Mesothelial cell of epicardium (in vitro differentiated cells): ENCODE measurements at places on chromosomes 11 and 22.

GRCh38 chr11:19844806-19845205, 132.2 kb downstream of the NAV2 start:
- no peak overlapping the region for H3K4me3 ChIP-seq

GRCh38 chr22:45846952-45847351, 130.0 kb downstream of the WNT7B start:
- H3K4me3 ChIP-seq: no peak overlapping the region
- peaks cover 11% of the 10 kb centered on the region for H3K4me1 ChIP-seq
- H3K27ac ChIP-seq: no peak overlapping the region
- peaks cover 50% of the 10 kb centered on the region for H3K36me3 ChIP-seq

DNA sequence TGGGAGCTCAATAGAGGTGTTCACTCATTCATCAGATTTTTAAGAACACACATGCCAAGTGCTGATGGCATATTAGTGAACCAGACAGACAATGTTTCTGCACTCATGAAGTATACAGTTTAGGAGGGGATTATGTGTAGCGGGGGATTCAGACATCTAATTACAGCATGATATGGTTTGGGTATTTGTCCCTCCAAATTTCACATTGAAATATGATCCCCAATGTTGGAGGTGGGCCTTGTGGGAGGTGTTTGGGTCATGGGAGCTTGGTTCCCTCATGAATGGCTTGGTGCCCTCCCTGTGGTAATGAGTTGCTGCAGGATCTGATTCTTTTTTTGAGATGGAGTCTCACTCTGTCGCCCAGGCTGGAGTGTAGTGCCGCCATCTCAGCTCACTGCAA, 8.9 kb upstream of the RAB3IL1 start:
- no peak for DNase-seq
- no peak overlapping the region for H3K4me3 ChIP-seq
- peaks cover 35% of the 10 kb centered on the region for H3K4me1 ChIP-seq
- no peaks in the 10 kb centered on the region for H3K36me3 ChIP-seq
- H3K27me3 ChIP-seq: peaks cover 1% of the 10 kb centered on the region

DNA sequence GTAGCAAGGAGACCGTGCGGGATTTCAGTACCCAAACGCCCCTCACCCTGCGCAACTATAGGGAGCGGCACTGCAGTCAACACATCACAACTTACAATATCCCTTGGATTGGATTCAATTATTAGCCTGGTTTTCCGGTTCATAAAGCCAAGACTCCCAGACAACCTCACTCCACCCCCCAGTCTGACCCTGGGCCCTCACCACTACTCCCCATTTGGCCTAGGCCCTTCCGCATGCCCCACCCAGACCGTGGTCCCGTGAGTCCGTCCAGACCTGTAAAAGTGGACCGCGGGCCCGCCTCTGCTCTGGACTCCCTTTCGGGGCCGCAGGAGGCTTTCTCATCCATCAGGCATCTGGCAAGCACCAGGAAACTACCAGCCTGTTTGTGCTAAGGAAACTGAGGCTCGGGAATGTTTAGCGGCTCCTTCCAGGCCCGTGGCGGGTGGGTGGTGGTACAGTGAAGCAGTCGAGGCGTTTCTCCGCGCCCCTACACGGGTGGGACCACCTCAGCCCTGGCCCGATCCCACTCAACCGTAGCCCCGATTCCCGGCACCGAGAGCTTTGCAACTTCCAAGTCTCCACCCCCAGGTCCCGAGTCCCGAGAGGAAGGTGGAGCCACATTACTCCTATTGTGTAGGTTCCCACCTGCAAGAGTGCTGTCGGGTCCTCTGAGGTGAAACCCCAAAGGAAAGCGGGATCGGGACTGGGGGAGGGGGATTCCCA, 679 bp upstream of the DPP3 start:
- peak overlapping the region; percentile 97 for H3K27ac ChIP-seq
- H3K27me3 ChIP-seq: no peaks in the 10 kb centered on the region
- no peaks in the 10 kb centered on the region for H3K36me3 ChIP-seq

DNA sequence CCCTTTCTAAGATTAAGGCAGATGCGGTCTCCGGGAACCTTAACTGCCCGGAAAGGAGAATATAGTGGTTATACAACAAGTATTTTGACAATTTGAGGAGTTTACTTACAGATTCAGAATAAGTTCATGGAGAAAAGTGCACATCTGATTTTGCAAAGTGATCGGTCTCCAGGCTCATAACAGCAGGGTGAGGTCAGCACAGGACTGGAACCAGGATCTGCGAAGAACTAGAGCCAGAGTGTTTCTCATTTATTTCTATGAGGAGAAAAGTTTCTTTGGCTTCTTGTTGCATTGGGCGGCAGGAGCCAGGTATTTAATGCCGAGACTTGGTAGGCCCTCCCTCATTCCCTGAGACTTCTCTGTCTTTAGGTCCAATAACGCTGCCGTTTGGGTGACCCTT, 3.7 kb downstream of the ADAMTS15 start:
- H3K27me3 ChIP-seq: peaks cover 36% of the 10 kb centered on the region
- DNase-seq: no peak
- H3K4me3 ChIP-seq: no peak overlapping the region

- DNase-seq: no peak
- H3K27ac ChIP-seq: no peak overlapping the region
- no peaks in the 10 kb centered on the region for H3K36me3 ChIP-seq
- H3K4me3 ChIP-seq: no peak overlapping the region
- H3K27me3 ChIP-seq: peaks cover 12% of the 10 kb centered on the region
- H3K4me1 ChIP-seq: peaks cover 25% of the 10 kb centered on the region
Observed at GRCh38 chr22:20636075-20636812, 128.8 kb downstream of the MED15 start.

GRCh38 chr11:34267417-34267816, 90.4 kb downstream of the ABTB2 start:
- no peak for DNase-seq
- H3K27me3 ChIP-seq: no peaks in the 10 kb centered on the region
- H3K4me3 ChIP-seq: no peak overlapping the region
- H3K27ac ChIP-seq: peak overlapping the region; percentile 39
- peaks cover 23% of the 10 kb centered on the region for H3K4me1 ChIP-seq

GRCh38 chr11:86115542-86116385, 46.9 kb upstream of the PICALM start:
- H3K27me3 ChIP-seq: peaks cover 2% of the 10 kb centered on the region
- H3K36me3 ChIP-seq: no peaks in the 10 kb centered on the region
- DNase-seq: no peak
- H3K4me1 ChIP-seq: peaks cover 11% of the 10 kb centered on the region
- H3K27ac ChIP-seq: no peak overlapping the region
- no peak overlapping the region for H3K4me3 ChIP-seq

DNA sequence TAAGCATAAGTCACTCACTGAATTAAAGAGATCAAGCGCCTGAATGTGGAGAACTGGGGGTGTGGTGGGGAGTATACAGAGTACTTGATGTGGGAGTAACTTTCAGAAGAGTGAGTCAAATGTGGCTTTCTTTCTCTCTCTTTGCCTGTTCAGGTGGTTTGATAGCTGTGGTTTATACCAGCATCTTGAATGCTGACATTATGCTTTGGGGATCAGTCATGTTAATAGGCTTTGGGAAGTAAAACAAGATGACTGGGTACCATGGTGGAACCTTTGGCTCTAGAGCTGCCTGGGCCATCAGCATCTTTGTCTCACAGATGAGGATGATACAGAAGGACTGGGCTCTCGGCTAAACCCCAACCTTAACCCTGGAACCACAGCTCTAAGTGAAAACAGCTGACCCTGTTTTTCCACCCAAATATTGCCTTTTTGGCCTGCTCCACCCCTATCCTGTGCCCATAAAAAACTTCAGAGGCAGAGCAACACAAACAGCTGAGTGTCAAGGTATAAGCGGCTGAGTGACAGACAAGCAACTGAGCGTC, 58.2 kb upstream of the GNAZ start:
- no peak overlapping the region for H3K4me3 ChIP-seq
- no peaks in the 10 kb centered on the region for H3K4me1 ChIP-seq
- no peak overlapping the region for H3K27ac ChIP-seq
- H3K27me3 ChIP-seq: peaks cover 35% of the 10 kb centered on the region
- DNase-seq: no peak
- no peaks in the 10 kb centered on the region for H3K36me3 ChIP-seq

DNA sequence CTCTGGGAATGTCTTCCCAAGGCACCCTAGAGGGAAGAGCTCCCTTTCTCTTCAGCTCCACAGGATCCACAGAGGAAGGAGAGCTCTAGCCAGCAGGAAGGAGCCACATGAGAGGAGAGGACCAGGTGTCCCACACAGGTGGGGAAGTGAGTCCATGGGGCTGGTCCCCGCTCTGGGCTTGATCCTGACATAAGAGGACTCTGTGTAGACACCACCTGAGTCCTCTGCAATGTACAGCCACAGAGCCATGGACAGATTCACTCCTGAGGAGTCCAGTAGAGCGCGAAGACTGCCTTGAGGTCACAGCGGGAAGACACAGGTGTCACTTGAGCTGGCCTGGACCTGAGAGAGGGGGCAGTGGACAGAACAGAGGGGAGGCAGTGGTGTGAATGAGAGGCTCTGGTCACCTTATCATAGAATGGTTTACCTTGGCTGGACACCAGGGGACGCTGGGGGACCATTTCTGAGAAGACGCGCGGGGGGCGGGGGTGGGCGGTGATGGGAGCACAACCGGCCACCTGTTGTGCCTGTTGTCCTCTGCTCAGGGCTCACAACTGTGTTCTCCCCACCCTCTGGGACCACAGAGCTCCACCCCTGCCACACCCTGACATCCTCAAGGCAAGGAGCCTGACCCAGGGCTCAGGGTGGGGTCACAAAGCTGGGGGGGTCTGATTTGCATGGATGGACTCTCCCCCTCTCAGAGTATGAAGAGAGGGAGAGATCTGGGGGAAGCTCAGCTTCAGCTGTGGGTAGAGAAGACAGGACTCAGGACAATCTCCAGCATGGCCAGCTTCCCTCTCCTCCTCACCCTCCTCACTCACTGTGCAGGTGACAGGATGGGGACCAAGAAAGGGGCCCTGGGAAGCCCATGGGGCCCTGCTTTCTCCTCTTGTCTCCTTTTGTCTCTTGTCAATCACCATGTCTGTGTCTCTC, 128.2 kb downstream of the ZNF280B start:
- DNase-seq: no peak
- no peak overlapping the region for H3K4me3 ChIP-seq
- H3K27ac ChIP-seq: no peak overlapping the region
- peaks cover 94% of the 10 kb centered on the region for H3K27me3 ChIP-seq

DNA sequence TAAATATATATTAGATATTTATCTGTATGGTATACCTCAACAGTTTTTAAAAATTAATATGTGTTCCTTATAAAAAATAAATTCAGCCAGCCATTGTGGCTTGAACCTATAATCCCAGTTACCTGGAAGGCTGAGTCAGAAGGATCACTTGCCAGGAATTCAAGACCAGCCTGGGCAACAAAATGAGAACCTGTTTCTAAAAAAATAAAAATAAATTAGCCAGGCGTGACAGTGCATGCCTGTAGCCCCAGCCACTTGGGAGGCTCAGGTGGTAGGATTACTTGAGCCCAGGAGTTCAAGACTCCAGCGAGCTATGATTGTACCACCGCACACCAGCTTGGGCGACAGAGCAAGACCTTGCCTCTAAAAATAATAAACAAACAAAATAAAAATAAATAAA, 54.9 kb downstream of the PHF21A start:
- H3K4me3 ChIP-seq: no peak overlapping the region
- H3K27ac ChIP-seq: no peak overlapping the region
- H3K36me3 ChIP-seq: peaks cover 28% of the 10 kb centered on the region
- no peaks in the 10 kb centered on the region for H3K27me3 ChIP-seq

GRCh38 chr11:19714022-19714386, 1.4 kb downstream of the NAV2 start:
- peak overlapping the region; percentile 67 for H3K4me3 ChIP-seq
- H3K27ac ChIP-seq: peak overlapping the region; percentile 36
- DNase-seq: no peak

DNA sequence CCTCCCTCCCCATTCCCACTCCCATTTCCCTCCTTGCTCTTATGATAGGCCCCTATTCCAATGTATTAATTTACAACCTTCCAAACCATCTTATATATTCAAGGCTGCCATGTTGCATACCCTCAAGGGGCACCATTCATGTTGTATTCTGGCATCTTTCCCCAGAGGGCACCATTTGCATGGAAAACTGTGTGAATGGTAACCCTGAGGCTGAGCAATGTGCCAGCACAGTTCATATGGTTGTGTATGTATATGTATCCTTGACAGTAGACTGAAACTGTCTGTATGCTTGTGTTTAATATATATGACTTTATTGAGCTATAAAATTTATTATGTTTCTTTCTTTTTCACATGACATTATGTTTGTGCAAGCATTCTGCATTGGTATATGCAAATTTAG, 7.3 kb downstream of the RASSF10 start:
- no peak for DNase-seq
- H3K4me3 ChIP-seq: no peak overlapping the region
- H3K4me1 ChIP-seq: peaks cover 13% of the 10 kb centered on the region
- peaks cover 70% of the 10 kb centered on the region for H3K27me3 ChIP-seq

- H3K27me3 ChIP-seq: no peaks in the 10 kb centered on the region
- DNase-seq: no peak
- H3K4me3 ChIP-seq: peak overlapping the region; percentile 70
Observed at GRCh38 chr11:47271328-47271727, 1.4 kb downstream of the MADD start.

GRCh38 chr11:119306373-119306890, 10.5 kb downstream of the MCAM start:
- H3K27me3 ChIP-seq: no peaks in the 10 kb centered on the region
- DNase-seq: no peak
- H3K27ac ChIP-seq: no peak overlapping the region
- H3K4me3 ChIP-seq: no peak overlapping the region

DNA sequence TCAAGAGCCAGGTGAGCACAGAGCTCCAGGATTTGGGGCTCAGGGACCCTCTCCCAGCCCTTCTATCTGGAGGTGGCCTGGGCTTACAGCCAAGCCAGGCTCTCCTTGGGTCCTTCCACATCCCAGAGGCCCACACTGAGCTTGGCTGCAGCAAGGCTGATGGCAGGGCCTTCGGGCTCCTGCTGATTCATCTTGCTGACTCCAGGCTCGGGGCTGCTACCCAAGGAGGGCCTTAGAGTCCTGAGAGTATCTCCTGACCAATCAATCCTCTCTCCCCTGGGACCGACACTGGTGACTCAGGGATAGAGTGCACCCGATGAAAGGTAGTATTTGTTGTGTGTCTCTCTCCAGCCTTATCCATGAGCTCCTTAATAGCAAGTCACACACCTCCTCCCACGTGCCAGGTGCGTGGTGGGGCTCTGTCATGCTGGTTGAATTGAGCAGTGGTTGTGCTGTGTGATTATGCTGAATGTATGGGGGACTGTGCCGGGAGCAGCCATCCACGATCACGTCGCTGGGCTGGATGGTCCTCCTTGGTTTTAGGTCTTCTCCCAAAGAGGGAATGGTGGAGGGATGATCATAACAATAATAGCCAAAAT, 62.3 kb downstream of the GRIK4 start:
- H3K27ac ChIP-seq: no peak overlapping the region
- no peaks in the 10 kb centered on the region for H3K36me3 ChIP-seq
- DNase-seq: no peak

GRCh38 chr11:115761348-115761747, 257.1 kb upstream of the CADM1 start:
- H3K27ac ChIP-seq: no peak overlapping the region
- peaks cover 44% of the 10 kb centered on the region for H3K27me3 ChIP-seq
- H3K36me3 ChIP-seq: no peaks in the 10 kb centered on the region
- no peak for DNase-seq
- H3K4me1 ChIP-seq: peaks cover 10% of the 10 kb centered on the region

DNA sequence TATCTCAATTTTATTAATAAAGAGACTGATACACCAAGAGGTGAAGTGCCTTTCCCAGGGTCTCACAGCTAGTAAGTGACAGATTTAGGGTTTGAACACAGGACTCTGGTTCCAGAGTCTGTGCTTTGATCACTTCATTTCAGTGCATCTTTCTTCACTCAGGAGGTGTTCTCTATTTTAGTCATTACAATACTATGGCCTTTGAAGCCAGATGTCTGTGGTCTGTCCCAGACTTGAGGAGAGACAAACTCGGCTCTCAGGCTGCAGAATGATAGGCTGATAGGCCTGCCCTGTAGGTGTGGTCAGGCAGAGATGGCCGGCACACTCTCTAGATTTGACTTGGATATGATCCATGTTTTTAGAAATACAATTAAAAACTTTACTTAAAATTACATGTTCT, 478.5 kb upstream of the CCDC90B start:
- H3K4me3 ChIP-seq: no peak overlapping the region
- H3K4me1 ChIP-seq: no peaks in the 10 kb centered on the region
